Endothelial cell (in vitro differentiated cells): ENCODE measurements at places on chromosomes 5 and 9.

- DNase-seq = no peak
These were observed 187.6 kb upstream of the GRAMD2B start for GRCh38 chr5:126235628-126236027.

- no peak for DNase-seq
These were observed 51.2 kb downstream of the NDST1 start for GRCh38 chr5:150559088-150559487.

GRCh38 chr9:131986089-131986488 lies 93.6 kb downstream of the MED27 start:
- no peak for DNase-seq

DNA sequence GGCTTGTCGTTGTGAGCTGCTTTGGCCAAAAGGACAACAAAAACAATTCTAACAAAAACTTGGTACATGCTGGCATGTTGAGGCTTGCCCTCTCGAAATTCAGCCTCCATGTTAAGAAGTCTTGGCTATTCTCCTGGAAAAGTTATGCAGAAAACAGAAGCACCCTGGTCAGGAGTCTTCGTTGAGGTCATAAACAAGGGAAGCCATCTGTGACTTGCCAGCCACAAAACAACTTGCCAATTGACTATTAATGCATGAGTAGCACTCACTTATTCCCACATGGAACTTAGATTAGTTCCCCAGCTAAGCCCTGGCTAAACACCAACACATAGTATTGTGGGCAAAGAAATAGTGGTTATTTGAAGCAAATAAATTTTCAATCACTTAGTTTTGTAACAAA lies 521.0 kb upstream of the CHD1 start:
- no peak for DNase-seq

DNA sequence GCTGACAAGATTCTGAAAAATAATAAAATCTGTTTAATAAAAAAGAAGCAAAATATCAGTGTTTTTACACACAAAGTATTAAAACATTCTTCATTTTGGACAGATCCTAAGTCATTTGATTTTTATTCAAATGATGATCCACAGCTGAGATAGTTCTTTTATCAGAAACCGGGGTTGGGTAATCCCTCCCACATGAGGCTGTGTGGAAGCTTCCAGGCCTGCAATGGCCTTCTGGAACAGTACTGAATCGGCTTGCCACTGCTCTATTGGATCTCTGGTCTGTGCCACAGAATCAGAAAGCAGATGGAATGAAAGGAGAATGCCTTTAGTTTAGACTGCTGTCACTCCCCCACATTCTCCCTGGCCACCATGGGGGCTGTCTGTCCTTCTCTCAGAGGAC lies 6.1 kb upstream of the C5orf58 start:
- no peak for DNase-seq

- no peak for DNase-seq
These were observed 79.5 kb upstream of the FAM169A start for GRCh38 chr5:74945561-74946165.

- DNase-seq = no peak
These were observed 78.0 kb downstream of the HMHB1 start for GRCh38 chr5:143889986-143890385.

GRCh38 chr5:133967698-133968203 lies 674 bp downstream of the C5orf15 start:
- peak; percentile 13 for DNase-seq

DNA sequence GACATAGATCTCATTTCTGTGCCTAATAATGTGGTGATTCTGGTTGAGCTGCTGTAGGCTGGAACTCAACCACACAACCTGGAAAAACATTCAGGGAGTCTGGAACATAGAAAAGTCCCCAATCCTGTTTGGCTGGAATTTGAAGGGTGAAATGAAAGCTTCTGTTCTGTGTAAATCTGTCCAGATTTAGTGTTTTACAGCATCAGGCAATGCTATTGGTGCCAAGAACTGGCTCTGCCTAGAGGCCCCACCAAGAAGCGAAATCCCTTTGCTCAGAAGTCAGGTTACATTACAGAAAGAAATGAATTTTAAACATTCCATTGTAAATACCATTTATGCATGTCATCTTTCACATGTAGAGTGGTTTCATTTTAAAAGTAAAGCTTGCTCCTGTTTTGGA lies 56.3 kb downstream of the TMEM174 start:
- DNase-seq = no peak

DNA sequence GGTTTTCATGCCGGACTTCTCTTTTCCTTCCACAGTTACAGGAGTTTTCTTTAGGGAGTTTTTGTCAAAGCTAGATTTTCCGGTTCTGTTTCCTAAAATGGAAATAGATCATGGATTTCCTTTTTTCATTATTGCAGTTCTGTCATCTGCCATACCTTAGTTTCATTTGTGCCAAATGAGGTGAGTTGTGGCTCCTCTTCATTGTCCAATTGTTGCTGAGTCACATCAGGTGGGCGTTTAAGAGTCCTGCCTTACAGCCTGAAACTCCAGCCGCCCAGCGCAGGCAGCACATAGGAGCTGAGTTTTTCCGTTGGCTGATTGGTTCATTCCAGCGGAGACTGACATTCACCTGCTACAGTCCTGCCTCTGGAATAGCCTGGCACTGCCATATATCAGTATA lies 14.1 kb downstream of the SLC25A25 start:
- no peak for DNase-seq

- DNase-seq = no peak
These were observed 24.6 kb downstream of the HSDL2 start for GRCh38 chr9:112404508-112404932.

GRCh38 chr5:146337264-146337904 lies 1.3 kb upstream of the POU4F3 start:
- DNase-seq = no peak

GRCh38 chr9:18747595-18747994 lies 273.6 kb downstream of the ADAMTSL1 start:
- no peak for DNase-seq

DNA sequence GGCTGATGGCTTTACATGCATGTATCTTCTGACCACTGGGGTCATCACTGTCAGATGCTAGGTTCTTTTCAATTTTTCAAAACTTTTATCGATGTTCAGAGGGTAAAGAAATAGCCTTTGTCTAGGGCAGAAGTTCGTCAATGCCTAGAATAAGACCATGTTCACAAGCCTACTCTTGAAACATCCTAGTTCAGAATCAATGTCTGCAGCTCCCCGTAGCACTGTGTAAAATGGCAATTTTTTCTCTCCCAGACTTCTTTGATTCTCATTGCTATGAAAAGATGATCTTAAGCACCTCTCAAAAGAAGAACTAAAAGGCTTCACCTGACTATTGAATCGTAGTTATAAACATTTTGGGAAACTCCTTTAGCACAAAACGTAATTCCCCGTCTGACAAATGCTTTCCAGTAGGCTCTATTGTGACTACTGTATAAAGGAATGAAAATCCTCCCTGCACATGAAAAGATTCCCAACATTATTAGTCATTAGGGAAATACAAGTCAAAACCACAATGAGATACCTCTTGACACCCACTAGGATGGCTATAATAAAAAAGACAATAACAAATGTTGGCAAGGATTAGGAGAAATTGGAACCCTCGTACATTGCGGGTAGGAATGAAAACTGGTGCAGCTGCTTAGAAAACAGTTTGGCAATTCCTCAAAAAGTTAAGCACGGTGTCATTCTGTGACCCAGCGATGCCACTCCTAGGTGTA lies 263.5 kb downstream of the ARHGAP26 start:
- DNase-seq = no peak

DNA sequence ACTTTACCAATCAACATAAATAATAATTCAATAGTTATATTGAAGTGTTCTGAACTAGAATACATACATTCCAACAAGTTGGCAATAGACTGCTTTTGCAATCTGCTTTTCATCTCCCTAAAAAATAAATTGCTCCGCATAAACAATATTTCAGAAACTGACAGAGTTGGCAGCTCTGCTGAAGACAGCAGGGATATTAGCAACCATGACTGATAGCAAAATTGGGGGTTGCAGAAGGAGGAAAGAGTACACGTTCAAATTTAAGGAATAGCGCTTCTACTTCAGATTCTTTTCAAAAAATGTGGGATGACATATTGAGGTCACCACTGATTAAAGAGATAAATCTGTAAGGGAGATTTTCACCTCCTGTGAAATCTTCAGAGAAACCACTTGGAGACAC lies 521.2 kb downstream of the DTWD2 start:
- DNase-seq = no peak

- DNase-seq = no peak
These were observed 184.9 kb upstream of the OR13F1 start for GRCh38 chr9:104319198-104319597.

- DNase-seq = no peak
These were observed 113.1 kb upstream of the NIPBL start for GRCh38 chr5:36763454-36763853.

DNA sequence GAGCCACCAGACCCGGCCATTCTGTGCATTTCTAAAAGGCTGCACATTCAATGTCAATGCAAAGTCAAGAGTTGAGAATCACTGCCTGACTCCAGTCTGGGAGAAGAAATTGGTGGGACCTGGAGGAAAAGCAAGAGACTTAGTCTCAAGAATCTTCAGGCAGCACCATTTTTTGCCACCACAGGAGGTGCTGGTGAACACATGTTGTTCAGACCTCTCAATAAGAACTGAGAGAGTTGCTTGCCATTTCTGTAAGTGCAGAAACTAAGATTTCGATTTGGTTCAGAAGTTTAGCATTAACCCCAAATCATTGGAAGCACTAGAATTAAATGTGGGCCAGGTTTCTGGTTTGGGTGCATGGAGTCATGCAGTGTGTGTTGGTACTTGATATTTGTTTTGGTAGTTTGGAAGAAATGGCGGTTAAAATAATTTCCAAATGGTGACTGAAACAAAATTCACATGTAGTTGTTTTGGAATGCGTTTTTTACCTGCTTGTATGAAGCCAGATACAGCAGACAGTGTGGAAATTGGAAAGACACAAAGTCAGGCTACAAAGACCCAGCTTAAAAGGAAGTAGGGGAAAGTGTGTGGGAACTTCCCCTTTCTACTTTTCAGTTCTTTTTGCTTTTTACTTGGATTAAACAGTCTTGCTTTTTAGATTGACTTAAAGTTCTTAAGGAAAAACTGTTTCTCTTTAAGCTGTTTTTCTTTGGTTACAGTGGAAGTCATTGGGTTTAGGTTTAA lies 20.4 kb downstream of the PDE8B start:
- DNase-seq = no peak

- no peak for DNase-seq
These were observed 1410.5 kb upstream of the CDH18 start for GRCh38 chr5:21398511-21398910.

GRCh38 chr9:97991818-97992217 lies 8.7 kb downstream of the ANP32B start:
- DNase-seq = no peak

GRCh38 chr5:133006653-133007052 lies 19.7 kb downstream of the ZCCHC10 start:
- no peak for DNase-seq

DNA sequence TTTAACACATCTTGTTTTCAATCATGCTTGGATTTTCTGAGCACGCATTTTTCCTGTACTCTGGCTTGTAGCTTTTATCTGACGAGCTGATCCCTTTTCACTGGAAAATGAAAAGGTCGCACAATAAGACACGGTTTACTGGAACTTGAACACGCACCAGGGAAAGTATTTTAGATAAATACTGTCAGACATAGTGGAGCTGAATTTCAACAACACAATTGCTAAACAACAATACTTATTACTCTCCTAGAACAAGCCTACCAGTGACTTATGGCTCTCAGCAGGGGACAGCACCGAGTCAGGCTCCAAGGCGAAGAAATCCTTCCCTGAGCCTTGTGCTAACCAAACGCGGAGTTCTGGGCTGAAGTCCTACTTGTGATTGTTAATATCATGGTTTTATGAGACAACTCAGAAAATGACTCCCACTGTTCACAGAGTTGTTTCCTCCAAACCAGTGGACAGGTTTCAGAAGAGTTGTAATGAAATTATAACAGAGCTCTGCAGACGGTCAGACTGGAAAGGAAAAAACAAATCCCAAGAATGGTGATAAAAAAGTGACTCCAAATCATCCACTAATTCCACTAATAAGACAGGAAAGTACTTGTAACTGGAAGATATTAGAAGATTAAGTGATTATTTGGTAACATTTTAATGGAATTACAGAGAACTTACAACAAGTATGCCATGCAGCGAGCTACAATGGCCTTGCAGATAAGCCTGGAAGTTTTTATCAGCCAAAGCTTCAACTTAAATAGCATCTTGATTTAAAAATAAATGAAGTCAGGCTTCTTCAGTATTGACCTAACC lies 359.6 kb downstream of the EBF1 start:
- DNase-seq = no peak

GRCh38 chr9:89822996-89823395 lies 218.2 kb downstream of the GADD45G start:
- DNase-seq = no peak

DNA sequence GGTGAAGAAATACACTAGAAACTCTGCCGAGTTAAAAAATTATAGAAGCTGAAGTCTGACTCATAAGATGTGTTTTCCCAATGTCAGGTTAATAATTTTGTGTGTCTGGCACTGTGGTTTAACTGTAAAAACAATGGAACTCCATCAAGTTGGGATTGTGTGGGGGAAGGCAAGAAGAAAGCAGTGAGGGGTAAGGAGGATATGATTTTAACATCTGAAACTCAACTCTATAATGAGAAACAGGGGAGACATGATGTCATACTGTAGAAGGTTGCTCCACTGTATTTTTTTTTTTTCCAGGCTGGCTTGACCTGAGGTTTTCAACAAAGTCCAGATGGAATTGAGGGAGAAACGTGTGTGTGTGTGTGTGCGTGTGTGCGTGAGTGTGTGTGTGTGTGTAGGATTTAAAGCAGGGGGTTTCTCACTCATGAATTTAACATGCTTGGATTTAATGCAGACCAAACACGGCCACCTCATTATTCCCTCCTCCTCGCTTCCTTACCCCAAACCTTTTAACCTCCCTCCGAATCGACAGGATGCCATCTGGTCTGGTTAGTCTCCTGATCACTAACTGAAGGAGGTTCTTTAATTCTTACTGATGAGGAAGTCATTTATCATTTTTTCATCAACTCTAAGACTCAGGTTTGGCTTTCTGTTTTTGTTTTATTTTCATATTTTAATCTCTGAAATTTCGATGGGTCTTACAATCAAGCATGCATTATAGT lies 140.2 kb upstream of the LPAR1 start:
- DNase-seq = no peak

DNA sequence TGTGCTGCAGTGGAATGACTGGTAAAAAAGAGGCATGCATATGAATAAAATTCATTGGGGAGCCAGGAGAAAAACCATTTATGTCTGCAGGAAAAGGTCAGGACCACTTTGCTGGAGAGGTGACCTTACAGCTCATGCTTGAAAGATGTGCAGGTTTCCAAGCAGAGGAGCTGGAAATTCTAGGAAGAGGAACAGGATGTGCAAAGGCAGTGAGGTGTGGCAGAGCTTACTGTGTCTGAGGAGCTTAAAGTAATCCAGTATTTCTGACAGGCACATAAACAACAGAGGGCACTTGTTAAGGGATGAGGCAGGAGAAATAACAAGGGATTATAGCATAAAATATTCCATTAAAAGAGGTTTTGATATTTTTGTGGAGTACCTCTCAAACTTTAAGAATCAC lies 203.2 kb downstream of the CD180 start:
- DNase-seq = no peak

- DNase-seq = no peak
These were observed 553.7 kb downstream of the RAB3C start for GRCh38 chr5:59136549-59136948.
